SK-N-MC (cell line): ENCODE measurements at places on chromosomes 13 and 19.

DNA sequence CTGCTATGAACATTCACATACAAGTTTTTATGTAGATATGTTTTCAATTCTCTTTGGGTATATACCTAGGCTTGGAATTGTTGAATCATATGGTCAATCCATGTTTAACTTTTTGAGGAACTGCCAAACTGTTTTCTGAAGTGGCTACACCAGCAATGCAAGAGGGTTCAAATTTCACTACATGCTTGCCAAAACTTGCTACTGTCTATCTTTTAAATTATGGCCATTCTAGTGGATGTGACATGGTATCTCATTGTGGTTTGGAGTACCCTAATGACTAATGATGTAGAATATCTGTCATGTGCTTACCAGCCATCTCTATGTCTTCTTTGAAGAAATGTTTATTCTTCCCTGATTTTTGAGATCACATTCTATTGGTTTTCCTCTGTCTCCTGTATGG is 860.3 kb downstream of the DIAPH3 start:
- DNase-seq: no peak

GRCh38 chr19:47483800-47484690 is at the start of gene KPTN:
TSS of gene KPTN (minus strand) at chr19:47484219. CDS start at chr19:47484160, 59 bp downstream.
- DNase-seq: peak; percentile 39

DNA sequence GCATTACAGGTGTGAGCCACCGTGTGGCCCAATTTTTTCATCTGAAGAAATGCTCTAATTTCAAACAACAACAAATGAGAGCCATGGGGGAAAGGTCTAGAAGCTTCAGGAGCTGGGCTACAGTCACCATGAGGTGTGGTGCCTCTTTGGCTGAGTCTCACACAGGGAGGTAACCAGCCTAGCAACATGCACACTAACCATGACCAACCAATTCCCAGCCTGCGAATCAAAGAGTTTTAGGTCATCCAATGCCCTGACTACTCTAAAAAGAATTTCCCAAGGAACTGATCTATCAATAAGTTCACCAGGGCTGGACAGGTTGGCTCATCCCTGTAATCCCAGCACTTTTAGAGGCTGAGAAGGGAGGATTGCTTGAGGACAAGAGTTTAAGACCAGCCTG is 29.9 kb downstream of the PBX4 start:
- no peak for DNase-seq

DNA sequence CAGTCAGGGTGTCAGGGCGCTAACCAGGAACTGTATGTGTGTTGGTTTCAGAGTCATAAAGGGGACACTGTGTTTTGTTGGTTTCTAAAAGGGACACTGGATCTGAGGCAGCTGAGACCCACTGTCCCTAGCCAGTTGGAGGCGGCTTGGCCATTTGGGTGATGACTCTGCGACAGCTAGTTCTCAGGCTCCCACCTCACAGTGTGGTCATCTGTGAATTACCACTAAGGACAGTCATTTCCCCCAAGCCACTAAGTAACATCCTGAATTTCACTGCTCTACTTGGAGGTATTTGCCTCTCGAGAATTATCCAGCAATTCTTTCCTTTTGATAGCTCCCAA is 51.5 kb downstream of the EPS15L1 start:
- no peak for DNase-seq

- DNase-seq: no peak
Observed at GRCh38 chr19:11535792-11536595, 2.7 kb upstream of the CNN1 start.
